ENCODE measurements at places on chromosomes 3 and 15.

DNA sequence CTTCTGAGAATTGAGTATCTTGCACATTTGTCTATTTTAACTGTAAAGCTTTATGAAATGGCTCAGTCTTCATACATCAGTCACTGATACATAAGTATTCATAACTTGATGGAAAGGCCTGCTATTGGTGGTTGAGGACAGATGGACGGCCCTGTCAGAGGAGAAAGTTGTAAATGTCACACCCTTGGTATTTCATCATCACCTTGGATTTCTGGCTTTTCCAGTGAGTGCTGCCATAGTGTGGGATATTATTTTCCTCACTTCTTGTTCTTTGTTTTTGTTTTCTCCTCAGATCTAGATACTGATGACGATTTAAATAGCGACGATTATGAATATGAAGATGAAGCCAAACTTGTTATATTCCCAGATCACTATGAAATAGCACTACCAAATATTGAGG, 47.9 kb downstream of the USP13 start:
- DNase-seq = no peak

- no peak for DNase-seq
These were observed 104.4 kb downstream of the TMCO5A start for GRCh38 chr15:38038659-38039442.

GRCh38 chr3:187025656-187026316, 95.5 kb downstream of the ST6GAL1 start:
- no peak for DNase-seq

DNA sequence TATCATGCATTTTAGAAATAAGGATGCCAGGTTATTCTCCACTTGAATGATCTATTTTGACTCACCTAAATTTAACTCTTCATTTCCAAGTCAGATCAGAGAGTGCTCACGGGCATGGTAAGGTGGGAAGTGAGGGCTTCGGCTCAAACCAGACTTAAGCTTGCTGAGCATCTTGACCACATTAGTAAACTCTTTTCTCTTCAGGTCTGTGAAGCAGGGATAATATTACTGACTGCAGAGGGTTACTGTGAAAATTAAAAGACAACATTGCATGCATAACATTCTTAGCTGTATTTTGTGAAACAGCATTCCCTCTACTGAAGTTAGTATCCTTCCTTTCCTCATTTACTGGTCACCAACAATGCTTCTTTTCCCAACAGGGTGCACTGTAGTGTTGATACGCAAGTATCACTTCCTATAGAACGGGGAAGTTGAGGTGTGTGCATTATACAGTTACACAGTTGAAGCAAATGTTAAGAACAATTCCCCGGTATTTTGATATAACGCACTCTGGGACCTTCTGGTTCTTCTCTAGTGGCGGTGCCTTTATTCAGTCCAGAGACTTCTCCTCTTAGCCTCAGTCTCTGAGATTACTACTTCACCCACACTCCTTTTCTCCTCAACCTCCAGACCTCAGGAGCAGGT, 74.1 kb upstream of the MNS1 start:
- DNase-seq = no peak
